ENCODE measurements at places on chromosomes 3 and 15.

DNA sequence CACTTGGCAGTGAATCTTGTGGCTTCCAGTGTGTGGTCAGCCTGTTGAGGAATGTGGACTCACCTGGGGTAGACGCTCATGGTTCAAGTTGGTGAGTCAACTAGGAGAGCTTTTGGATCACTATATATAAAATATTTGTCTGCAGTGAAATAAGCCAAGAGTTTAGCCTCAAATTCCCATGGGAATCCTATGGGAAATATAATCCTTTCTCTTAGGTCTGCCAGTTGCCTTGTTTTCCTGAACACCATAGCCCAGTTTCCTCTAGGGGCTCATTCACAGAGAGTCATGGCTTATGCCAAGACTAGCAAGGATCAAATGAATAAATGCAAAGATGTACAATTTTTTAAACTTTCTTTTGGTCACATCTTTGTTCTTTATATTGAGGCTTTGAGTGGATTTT is 100.1 kb upstream of the NPHP3 start:
- peak; percentile 67 for DNase-seq

- no peak for DNase-seq
Observed at GRCh38 chr3:63384382-63384781, 106.3 kb downstream of the SYNPR start.

GRCh38 chr15:59424616-59425015 is 13.4 kb upstream of the FAM81A start:
- no peak for DNase-seq

DNA sequence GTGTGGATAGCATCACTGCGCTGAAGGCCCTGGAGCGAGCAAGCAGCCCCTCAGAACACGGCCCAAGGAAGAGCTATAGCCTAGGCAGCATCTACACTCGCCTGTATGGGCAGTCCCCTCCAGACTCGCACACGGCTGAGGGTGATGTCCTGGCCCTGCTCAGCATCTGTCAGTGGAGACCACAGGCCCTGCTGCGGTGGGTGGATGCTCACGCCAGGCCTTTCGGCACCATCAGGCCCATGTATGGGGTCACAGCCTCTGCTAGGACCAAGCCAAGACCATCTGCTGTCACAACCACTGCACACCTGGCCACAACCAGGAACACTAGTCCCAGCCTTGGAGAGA is 20.5 kb downstream of the ATRIP start:
- DNase-seq = no peak

- DNase-seq = no peak
Observed at GRCh38 chr3:46662771-46663551, 30.5 kb downstream of the ALS2CL start.

- no peak for DNase-seq
Observed at GRCh38 chr3:1766384-1766783, 332.3 kb upstream of the CNTN4 start.

GRCh38 chr15:65747265-65747664 is 44.8 kb downstream of the DENND4A start:
- DNase-seq = no peak

DNA sequence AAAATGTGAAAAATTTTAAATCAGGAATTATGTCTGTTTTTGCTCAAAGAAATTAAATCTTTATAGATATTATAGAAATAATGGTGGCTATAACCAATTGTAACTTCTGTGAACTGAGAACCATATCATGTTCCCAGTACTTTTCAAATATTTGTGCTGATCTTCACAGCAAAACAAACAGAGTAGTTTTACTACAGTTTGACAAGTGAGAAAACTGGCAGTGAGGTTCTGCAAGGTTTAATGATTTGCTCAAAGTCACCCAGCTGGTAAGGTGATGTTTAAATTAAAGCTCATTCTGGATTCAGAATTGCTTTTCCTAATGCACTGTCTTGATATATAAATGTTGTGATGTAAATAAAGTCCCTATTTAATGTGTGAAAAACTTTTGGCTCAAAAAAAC is 22.0 kb upstream of the SPTSSB start:
- no peak for DNase-seq

GRCh38 chr3:53171064-53171418 is 10.0 kb downstream of the PRKCD start:
- DNase-seq = no peak
